Smooth muscle cell of the pulmonary artery (primary cell): ENCODE measurements at places on chromosomes 1 and 21. TPM values are rescaled to one million over a fixed set of nuclear protein-coding genes. Genes with fewer than 3 reads are reported as not detected.

The CADM3 gene
- 0.07 and 0.33 TPM in 2 replicates for total RNA-seq

The TFF3 gene
- total RNA-seq, result not detected in 2 replicates

The SEMA6C gene
- total RNA-seq, result 2.0 and 2.2 TPM in 2 replicates

The FCRL1 gene
- not detected in 2 replicates for total RNA-seq

The FCGR3A gene
- not detected in 2 replicates for total RNA-seq

The HORMAD1 gene
- not detected in 2 replicates for total RNA-seq

The DDAH1 gene
- total RNA-seq, result 56.8 and 64.4 TPM in 2 replicates

The SRGAP2C gene
- total RNA-seq, result 30.0 and 38.1 TPM in 2 replicates

The HSF2BP gene
- 1.3 and 2.8 TPM in 2 replicates for total RNA-seq

The PRDM16 gene
- 11.6 and 25.9 TPM in 2 replicates for total RNA-seq

The AIRE gene
- 0.03 and 0.07 TPM in 2 replicates for total RNA-seq

The OR4F29 gene
- 0.20 TPM in 2 replicates for total RNA-seq

The ZFP69 gene
- 2.1 and 3.1 TPM in 2 replicates for total RNA-seq

The SLC25A34 gene
- 0.73 and 1.3 TPM in 2 replicates for total RNA-seq

The ACKR1 gene
- total RNA-seq, result not detected in 2 replicates

The STMN1 gene
- total RNA-seq, result 22.4 and 28.7 TPM in 2 replicates

The BTBD19 gene
- 10.7 and 18.0 TPM in 2 replicates for total RNA-seq

The NASP gene
- total RNA-seq, result 15.3 and 23.1 TPM in 2 replicates

The HSD3B2 gene
- not detected in 2 replicates for total RNA-seq

The ITGB3BP gene
- total RNA-seq, result 16.1 and 17.7 TPM in 2 replicates

The KCNN3 gene
- total RNA-seq, result 0.07 TPM in 2 replicates

The EXO1 gene
- 1.6 and 4.6 TPM in 2 replicates for total RNA-seq

The RNU1-2 gene
- under 0.01 TPM in 2 replicates for total RNA-seq
